Stimulated activated CD8-positive, alpha-beta memory T cell treated with anti-CD3 and anti-CD28 coated beads, Interleukin-4, amount 100 ng/mL, for 1 hour (primary cell): ENCODE measurements at places on chromosomes 12 and 14.

GRCh38 chr12:56300644-56301464 is 724 bp upstream of the CS start:
- DNase-seq: no peak

DNA sequence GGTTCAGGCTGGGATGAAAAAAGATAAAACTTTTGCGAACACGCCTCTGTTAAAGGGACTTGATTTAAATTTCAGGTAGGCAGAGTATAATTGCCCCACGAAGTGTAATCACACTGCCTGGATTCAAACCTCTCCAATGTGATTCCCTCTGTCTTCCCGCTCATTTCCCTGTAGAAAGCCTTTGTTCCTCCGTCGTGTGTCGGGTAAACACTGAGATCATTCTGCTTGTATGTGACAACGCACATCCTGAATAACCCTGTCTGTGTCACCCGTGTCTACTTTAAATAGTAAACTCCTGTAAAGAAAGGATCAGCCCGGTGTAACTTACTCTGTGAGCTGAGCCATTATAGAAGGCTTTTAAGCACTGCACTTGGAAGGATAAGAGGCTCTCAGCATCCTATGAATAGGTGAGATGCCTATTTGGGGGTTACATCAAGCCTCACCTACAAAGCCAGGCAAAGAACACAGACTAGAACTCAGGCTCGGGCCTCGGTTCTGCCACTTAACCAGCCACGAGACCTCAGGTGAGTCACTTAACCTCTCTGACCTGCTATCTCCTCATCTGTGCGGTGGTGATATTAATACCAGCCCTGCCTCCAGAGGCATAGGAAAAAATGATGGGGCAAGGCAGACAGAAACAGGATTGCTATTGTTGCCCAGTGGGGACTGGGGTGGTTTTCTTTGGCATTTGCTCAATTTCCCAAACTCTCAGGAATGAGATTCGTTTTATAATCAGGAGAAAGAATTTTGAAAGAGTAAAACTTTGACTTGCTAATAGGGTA is 74.2 kb downstream of the RBM19 start:
- no peak for DNase-seq

GRCh38 chr12:90589956-90590355 is 365.0 kb downstream of the CCER1 start:
- DNase-seq: no peak

DNA sequence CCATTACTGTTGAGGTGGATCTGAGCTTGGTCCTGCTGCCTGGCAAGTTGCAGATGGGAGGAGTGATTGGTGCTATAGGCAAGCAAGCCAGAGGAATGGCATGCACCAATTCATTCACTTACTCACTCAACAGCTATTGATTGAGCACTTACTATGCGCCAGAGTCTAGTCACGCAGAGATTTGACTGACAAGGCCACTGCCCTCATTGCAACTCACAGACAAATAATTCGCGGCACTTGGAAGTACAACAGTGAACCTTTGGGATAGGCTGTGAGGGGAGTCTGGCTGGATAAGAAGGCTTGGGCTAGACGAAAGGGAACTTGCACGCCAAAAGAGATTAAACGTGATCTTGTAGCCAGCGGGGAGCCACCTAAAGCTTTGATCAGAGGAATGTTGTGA is 96.2 kb downstream of the NEDD1 start:
- DNase-seq: no peak

- no peak for DNase-seq
These were observed 2.0 kb upstream of the FKBP11 start for GRCh38 chr12:48927261-48927660.

DNA sequence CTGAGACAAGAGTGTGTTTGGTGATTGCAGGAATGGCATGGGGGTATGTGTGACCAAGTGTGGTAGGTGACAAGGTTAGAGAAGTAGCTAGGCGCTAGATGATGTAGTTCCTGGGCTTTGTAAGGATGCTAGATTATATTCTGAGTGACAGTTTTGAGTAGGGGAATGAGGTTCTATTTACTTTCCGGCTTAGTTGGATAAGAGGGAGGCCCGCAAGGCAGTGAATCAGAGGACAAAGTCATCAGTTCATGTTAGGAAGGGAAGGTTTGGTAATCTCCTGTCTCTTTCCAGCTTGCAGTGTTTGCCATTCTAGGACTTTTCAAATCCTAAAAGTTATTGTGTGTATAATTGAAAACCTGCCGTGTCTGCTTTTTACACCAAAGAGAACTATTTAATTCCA is 45.0 kb downstream of the CFAP54 start:
- no peak for DNase-seq

- no peak for DNase-seq
These were observed 52.1 kb downstream of the ANKRD9 start for GRCh38 chr14:102457509-102457908.

GRCh38 chr14:81484120-81484519 is 49.5 kb downstream of the SEL1L start:
- DNase-seq: no peak

DNA sequence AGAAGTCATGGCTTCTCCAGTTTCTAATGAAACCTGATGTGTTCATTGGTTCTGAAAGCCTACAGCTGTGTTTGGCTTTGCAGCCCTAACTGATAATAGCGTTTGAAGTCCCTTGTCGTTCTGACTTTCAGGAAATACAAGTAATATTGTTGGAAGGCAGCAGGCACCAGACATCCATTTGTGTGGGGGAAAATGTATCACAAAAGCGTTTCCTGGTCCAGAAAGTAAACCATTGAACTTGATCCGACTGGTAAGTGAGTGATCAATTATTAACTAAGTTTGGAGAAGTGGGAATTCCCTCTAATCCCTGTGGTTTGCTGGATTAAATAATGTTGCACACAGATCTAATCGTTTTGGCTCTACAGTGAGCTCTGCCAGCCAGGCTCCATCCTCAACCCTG is 77.3 kb upstream of the LTA4H start:
- no peak for DNase-seq

DNA sequence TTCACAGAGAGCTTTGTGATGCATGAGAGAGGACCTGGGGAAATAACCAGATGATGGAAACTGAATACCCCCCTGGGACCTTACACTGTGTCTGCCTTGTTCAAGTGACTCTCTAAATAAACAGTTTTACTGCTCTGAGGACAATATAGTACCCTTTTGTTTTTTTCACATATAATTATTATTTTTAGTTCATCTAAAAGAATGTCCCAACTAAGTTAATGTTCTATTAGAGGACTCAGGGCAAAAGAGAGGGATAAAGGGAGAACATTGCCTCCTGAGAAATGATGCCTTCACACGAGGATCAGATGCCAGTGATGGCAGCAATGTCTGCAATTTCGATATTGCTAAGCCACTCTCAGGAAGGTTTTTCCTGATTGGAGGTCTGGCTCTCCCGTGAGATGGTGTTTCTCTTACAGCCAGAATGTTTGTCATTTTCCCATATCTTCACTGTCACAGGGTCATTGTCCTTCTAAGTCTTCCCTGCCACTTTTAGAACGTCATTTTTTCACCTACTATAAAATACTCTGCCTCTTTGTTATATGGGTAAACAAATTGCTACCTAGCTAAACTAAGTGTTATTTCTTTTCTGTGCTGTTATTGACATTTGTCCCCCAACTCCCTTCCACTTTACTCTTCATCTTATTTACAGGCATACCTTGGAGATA is 201.6 kb downstream of the RAD51B start:
- no peak for DNase-seq

DNA sequence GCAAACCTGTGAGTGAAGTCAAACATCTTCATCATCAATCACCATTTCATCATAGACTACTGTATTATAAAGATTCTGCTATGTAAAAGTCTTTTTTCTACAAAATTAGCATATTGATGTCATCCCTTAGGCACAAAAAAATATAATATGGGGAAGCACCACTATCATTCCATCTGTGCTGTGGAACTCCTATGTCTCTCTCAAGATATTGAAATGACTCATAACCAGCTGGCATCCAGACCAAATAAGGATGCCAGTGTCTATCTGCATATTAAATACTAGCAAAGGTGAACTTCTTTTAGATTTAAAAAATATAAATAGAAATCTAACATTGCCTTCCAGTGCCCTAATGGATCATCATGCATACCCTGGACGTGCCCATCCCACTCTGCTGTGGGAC is 17.9 kb upstream of the DCAF5 start:
- no peak for DNase-seq
